ENCODE measurements at places on chromosomes 6 and 20.

DNA sequence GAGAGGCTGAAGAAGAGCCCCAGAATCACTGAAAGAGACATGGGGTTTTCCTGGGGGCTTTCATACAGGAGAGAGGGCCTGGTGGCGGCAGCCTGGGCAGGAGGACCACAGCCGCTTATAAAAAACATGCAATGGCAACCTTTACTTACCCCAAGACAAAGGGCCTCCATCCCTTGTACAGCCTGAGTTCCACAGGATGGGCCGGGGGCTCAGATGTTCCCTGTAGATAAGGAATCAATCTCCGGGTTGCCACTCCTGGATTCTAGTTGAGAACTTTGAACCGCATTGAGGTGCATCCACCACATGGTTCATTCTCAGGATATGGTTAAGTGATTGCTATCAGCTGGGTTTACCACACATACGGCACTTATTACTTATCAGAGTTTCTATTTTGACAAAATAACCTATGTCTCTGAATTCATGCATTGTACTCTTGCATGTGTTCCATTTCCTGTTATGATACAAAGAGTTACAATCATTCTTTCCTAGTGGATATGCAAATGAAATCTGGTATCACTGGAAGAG lies 677.6 kb downstream of the KIF16B start:
- no peak for DNase-seq

DNA sequence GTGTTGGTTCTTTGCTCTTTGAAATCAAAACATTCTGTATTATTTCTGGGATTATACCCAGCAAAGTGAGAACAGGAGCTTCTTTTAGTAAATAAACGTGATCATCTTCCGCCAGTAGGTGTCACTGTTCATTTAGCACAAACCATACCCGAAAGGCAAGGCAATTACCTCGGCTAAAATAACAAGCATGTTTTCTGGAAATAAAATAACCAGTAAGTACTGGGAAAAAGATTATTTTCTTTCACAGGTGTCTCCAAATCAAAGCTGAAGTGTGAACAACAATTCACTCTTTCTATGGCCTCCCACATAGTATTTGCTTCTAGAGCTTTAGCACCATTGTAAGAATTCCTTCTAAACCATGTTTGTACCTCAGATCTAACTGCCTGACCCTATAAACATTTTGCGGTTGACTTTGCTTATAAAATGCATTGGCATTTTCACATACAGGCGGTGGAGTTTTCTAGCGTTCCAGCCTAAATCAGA lies 144.6 kb upstream of the AGPAT4 start:
- peak; percentile 50 for DNase-seq

- no peak for DNase-seq
Observed at GRCh38 chr20:59891581-59891980, 41.9 kb downstream of the SYCP2 start.

DNA sequence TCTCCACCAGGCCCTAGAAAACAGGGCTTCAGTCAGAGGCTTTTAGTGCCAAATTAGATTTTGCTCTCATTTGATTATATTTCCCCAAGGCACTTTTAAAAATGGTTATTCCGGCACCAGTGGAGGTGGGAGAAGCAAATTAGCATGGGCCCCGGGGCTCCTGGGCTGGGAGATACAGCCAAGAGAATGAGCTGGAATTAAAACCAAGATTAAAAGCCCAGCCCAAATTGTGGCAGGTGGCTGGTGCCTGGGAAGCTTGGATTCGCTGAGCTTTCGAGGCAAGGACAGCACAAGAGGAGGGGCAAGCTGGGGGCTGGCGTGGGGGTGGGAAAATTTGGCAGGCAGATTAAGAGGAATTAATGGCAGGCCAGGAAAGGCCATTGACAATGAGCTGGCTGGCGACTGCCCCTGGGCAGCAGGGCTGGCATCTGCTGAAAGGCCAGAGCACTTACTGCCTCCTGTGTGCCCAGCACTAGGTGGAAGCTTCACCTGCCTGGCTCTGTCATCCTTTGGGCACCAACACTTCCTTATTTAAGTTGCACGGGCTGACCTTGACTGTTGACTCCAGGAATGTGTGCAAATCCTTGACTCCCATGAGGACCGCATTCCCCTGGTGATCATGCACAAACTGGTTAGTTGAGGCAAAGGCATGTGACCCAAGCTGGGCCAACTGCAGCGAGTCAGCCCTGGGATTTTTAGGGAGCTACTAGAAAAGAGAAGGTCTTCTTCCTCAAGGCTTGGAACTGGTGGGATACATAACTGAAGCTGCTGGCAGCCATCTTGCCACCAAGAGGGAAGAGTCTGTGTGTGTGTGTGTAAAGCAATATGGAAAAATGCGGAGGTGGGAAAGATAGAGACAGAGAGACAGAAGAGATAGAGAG lies 76.1 kb downstream of the SULF2 start:
- DNase-seq, result no peak

DNA sequence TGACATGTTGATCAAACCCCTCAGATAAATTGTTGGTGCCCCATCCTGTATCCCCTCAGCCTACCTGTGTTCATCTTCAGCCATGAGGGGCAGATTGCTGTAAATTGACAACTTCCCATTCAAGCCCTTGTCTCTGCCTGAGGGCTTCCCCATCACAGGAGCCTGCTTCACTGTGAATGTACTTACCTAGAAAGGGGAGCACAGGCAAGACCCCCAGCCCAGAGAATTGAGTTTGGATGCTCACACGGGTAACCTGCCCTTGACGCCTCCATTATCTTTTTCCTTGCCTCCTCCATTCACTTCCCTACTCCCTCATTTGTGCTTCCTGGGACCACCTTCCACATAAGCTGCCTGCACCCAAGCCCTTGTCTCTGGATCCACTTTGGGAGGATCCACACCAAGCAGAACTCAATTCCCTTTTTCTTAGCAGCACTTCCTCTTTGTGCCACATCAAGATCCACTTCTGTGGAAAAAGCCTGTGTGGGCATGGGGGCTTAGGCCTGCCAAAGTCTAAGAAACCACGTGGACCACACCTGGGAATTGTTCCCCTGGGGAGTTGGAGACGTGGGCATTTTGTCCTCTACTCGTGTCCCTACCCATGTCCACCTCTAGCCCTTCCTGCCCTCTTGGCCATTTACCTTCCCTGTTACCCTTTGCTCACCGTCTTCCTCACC lies 103.4 kb upstream of the FOXA2 start:
- DNase-seq, result no peak

- no peak for DNase-seq
Observed at GRCh38 chr6:156423829-156424228, 353.3 kb upstream of the ARID1B start.

DNA sequence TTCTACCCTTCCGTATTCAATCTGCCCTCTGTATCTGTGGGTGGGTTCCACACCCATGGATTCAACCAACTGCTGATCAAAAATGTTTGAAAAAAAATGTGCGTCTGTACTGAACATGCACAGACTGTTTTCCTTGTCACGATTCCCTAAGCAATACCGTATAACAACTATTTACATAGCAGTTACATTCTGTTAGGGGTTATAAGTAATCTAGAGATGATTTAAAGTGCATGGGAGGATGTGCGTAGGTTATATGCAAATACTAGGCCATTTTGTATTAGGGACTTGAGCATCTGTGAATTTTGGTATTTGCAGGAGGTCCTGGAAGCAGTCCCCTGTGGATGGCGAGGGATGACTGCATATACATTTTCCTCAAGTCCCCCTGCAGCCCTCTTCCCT lies 486.9 kb downstream of the PREX1 start:
- no peak for DNase-seq

- DNase-seq, result no peak
Observed at GRCh38 chr20:59812286-59813125, 120.9 kb downstream of the SYCP2 start.

DNA sequence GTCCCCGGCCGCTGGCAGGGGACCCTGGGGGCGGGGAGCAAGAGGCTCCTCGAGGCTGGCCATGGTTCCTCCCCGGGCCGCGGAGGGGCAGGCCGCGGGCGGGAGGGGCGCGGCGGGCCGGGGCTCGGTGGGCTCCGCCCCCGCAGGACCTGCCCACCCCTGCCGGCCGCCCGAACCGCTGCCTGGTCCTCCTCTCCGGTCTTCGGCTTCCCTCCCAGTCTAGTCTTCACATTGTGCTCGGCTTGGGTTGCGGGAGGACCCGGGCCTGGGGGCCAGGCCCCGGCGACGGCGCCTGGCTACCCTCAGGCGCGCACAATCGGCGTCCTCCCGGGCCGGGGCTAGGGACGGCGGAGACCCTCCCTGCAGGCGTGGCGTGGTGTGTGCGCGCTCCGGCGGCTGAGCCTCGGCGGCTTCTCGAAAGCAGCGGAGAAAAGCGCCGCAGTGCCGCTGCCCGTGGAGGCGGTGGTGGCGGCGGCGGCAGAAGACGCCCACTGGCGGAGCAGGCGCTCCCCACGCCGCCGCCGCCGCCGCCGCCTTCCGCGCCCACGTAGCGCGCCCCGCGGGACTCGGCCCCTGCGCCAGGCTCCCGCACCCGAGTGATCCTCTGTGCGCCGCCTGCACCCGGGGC lies at the start of gene PDE10A:
TSS of gene PDE10A (minus strand) at position 493 of the 628 bp plus-strand sequence. CDS start at position 63, 430 bp downstream.
- no peak for DNase-seq

DNA sequence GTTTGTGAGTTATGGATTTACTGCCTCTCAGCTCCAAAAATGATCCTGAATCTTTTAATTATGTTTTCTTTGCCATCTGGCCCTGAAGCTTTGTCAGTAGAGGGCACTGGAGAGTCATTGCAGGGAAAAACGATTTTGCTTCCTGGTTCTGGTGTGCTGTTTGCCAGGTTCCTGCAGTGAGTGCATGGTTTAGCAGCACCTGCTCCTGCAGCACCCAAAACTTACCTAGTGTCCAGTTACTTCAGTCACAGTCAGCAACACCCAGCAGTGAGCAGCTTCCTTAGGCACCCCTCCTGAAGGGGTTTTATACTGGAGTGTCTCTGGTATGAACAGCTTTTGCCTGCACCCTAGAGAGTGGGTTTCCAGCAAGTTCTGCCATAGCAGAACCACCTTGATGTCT lies 6.0 kb upstream of the TRIM26 start:
- DNase-seq, result peak; percentile 70

DNA sequence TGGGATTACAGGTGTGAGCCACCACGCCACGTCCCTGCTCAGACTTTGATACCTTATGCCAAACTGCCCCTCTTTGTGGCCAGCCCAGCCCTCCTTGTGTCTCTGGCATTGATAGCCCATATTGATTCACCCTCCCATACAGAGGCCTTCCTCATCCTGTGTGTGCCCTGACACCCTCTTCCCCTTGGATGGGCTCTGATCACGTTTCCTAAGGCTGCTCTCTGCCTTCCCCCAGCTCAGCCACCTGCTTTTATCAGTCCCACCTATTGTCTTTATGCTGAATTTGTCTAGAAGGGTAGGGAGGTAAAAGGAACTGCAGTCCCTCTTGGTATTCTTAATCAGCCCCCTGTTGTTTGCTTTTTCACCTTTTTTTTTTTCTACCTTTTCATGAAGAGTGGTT lies 95.9 kb downstream of the CDKAL1 start:
- DNase-seq, result no peak

DNA sequence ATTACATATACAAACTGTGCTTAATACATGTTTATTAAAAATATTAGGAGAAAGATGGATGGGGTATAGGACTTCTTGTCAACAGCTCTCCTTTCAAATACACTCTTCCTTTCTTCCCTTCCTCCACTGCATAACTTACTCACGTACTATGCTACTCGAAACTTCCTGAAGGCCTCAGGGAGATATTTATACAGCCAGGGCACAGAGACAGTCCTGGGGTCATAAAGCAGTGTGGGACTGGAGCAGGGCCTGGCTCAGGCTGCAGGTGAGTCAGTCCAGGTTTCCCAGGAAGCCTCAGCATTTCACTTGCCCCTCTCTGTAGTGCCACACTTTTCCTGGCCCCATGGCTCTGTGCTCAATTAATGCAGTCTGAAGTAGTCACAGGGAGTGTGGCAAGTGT lies 157.0 kb downstream of the UBE3D start:
- DNase-seq, result no peak

DNA sequence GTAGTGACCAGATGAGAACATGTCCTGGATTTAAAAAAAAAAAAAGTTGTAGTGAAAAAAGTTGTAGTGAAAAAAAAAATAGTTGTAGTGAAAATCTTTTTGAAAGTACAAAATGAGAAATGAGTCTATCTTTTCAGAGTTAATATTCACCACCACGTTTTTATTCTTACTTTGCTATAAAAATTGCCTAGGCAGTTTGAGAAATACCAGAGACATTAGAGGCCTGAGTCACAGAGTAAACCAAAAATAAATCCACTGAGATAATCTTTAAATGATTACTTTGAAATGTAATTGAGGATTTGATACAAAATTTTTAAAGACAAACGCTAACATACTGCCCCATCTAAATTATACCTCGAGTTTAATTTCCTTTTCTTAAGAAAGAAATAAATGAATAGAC lies 101.2 kb upstream of the TIAM2 start:
- DNase-seq, result no peak

DNA sequence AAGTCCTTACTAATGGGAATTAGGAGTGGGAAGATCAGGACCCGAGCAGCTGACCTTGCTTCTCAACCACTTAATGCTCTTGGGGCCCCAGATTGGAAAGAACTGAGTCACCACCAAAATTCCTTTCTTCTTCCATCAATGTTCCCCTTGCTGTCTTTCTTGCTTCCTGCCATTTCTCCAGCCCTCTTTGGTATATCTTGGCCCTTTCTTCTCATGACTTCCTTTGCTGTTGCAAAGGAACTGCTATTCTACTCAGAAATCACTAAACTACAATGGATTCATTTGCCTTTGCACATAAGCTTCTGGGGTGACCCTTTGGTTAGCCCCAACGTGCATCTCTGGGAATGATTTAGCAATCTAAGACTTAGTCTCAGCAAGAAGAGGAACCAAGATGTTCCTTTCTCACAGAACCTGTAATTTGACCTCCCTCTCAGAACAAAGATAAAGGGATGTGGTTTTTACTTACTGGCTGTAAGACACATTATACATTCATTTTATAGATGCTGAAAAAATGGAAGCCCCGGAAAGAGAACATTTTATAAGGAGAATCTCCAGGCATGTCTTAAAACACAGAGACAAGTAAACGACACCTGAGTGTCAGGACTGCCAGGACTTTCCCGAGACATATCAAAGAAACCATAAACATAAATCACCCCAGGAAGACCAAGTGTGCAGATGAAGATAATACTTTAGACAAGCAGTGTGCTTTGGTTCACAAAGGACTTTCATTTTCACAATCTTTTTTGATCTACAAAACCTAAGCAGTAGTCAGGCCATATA lies 99.0 kb upstream of the TNFAIP3 start:
- no peak for DNase-seq

GRCh38 chr6:15147827-15148226 lies 98.0 kb upstream of the JARID2 start:
- no peak for DNase-seq

DNA sequence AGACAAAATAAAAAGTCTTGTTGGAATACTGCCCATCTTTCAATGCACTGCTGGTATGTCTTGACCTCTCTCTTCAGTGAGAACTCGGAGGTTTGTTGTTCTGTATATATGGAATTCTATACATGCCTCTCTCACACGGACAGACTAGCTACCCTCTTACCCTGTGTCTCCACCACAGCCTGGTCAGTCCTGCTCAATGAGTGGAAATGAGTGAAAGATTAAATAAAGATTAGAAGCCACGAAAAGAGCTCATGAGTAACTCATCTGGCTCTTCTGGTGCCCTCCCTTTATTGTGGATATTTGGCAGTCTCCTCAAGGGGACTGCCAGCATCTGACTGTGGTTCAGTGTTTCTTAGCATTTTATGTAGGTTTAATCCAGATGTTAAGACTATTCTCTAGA lies 262.8 kb upstream of the MAP3K7 start:
- no peak for DNase-seq

- no peak for DNase-seq
Observed at GRCh38 chr6:24994812-24995211, 59.1 kb upstream of the RIPOR2 start.

Measured in RPMI8226 (cell line).